ENCODE measurements at places on chromosomes 12 and 14.

DNA sequence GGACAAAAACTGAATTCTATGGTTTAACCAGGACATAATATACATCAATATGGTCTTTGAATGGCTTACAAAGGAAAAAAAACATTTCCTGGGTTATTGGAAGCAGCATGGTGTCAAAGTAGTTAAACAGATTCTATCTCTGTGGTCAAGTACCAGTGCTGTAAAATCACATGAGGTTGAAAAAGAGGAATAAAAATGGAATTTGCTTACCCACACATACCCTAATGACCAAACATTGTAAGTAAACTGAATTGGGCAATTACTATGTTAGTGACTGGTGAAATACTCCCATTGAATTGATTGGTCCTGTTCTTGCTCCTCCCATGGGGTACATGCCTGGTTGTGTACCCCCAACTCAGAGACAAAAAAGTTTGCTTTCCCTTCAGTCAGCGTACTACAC, 19.6 kb downstream of the IFNG start:
- no peak overlapping the region for H3K27ac ChIP-seq
- no peak for DNase-seq
- no peaks in the 10 kb centered on the region for H3K27me3 ChIP-seq
- no peaks in the 10 kb centered on the region for H3K36me3 ChIP-seq
- no peak overlapping the region for H3K4me3 ChIP-seq

DNA sequence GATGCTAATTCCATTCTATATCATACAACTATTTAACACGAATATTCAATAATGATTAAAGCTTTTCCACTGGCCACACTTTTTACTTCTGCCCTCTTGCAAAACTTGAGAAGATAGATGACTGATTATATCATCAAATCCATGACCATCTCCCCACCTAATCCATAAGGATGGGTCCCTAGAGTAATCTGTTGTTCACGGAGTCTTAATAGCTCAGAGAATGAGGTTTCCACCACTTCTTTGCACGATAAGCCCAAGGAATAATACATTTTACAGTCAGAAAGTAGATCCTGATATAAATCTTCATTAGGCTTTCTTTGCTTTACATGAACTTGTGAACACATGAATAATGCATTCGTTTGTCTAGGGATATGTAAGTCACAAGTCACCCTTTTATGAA, 527.2 kb downstream of the GALC start:
- H3K4me1 ChIP-seq = no peaks in the 10 kb centered on the region
- no peak for DNase-seq
- H3K36me3 ChIP-seq = no peaks in the 10 kb centered on the region
- H3K4me3 ChIP-seq = no peak overlapping the region

- H3K4me1 ChIP-seq = no peaks in the 10 kb centered on the region
- H3K36me3 ChIP-seq = no peaks in the 10 kb centered on the region
- no peak for DNase-seq
- H3K4me3 ChIP-seq = no peak overlapping the region
- no peak overlapping the region for H3K27ac ChIP-seq
- H3K27me3 ChIP-seq = no peaks in the 10 kb centered on the region
Measured at GRCh38 chr12:120733574-120733973, 7.9 kb downstream of the ACADS start.

- H3K4me3 ChIP-seq = no peak overlapping the region
- H3K27me3 ChIP-seq = no peaks in the 10 kb centered on the region
- peaks cover 6% of the 10 kb centered on the region for H3K4me1 ChIP-seq
- no peak overlapping the region for H3K27ac ChIP-seq
- H3K36me3 ChIP-seq = no peaks in the 10 kb centered on the region
Measured at GRCh38 chr12:94832105-94832504, 171.4 kb downstream of the NDUFA12 start.

DNA sequence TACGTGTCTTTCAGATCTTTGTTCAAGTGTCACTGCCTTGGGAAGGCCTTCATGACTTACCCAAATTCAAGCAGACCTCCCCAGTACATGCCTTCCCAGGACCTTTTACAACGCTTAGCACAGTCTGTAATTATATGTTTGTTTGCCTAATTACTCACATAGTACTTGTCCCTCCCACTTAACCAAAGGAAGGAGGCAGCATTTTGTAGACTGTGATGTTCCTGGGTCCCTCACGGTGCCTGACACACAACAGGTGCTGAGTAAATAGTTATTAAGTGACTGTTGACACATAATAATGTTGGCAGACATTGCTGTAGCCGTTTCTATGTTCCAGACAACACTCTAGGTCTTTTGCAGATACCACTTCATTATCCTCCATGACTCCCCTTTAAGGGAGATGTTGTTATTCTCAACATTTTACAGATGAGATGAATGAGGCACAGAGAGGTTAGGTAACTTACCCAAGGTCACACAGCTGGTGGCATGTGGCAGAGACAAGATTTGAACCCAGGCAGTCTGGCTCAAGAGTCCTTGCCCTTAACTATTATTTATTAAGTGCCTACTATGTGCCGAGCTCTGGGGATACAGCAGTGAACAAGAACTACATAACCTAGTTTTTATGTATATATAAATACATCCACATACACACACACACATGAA, 130.7 kb downstream of the PHETA1 start:
- H3K4me1 ChIP-seq = no peaks in the 10 kb centered on the region
- H3K27me3 ChIP-seq = no peaks in the 10 kb centered on the region
- no peak overlapping the region for H3K27ac ChIP-seq
- no peaks in the 10 kb centered on the region for H3K36me3 ChIP-seq
- H3K4me3 ChIP-seq = no peak overlapping the region
- DNase-seq = no peak

DNA sequence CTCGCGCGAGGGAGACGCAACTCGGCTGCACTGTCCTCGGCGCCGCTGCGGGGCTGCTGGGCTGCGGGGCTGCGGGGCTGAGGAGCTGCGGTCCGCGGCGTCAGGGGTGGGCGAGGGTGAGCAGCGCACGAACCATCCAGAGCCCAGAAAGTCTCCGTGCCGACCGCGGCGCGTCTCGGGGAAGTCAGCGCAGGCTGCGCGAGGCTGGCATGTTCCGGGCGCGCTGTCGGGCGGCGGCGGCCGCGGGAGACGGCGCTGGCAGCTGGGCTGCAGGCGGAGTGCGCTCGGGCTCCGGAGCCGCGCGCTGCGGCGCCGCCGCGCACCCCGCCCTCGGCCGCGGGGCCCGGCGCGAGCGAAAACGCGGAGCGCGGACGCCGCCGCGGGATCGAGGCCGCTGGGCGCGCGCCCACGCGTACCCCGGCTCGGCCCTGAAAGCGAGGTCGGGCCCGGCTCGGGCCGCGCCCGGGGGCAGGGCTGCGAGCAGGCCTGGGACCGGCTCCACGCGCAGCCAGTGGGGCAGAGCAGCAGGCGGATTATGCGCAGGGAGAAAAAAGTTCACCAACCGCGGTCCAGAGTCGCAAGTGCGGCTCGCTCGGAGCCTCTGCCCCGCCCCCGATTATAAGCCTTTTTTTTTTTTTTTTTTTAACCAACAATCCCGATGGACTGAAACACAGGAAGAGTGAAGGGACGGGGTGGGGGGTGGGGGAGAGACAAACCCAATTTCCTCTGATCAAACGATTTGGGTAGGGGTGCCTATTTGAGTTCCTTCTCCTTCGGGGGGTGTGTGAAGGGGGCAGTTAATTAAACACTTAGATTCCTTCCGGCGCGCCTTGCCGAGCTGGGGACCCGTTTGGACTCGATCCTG, at the start of gene PRICKLE1:
Gene PRICKLE1 (minus strand): TSS at position 282 of the 865 bp plus-strand sequence. CDS start 117,230 bp downstream, outside the sequence.
- no peak within 1 kb of the TSS for H3K27ac ChIP-seq
- no peaks in the 10 kb centered on the region for H3K36me3 ChIP-seq
- DNase-seq = no peak
- H3K4me3 ChIP-seq = no peak within 1 kb of the TSS

- H3K4me1 ChIP-seq = no peaks in the 10 kb centered on the region
- H3K36me3 ChIP-seq = peaks cover 14% of the 10 kb centered on the region
- H3K27me3 ChIP-seq = no peaks in the 10 kb centered on the region
- no peak overlapping the region for H3K27ac ChIP-seq
Measured at GRCh38 chr12:122356192-122356635, 66.3 kb downstream of the CLIP1 start.

- H3K36me3 ChIP-seq = peaks cover 27% of the 10 kb centered on the region
- peaks cover 83% of the 10 kb centered on the region for H3K4me1 ChIP-seq
- H3K27me3 ChIP-seq = no peaks in the 10 kb centered on the region
- peak overlapping the region; percentile 85 for H3K27ac ChIP-seq
Measured at GRCh38 chr12:57476993-57477709, 2.5 kb downstream of the ARHGAP9 start.

GRCh38 chr14:105126981-105127329, 41.6 kb downstream of the JAG2 start:
- DNase-seq = no peak
- H3K4me3 ChIP-seq = no peak overlapping the region
- H3K27ac ChIP-seq = no peak overlapping the region
- no peaks in the 10 kb centered on the region for H3K27me3 ChIP-seq
- no peaks in the 10 kb centered on the region for H3K4me1 ChIP-seq
- H3K36me3 ChIP-seq = no peaks in the 10 kb centered on the region

GRCh38 chr12:85329913-85330312, 49.9 kb downstream of the ALX1 start:
- H3K4me1 ChIP-seq = no peaks in the 10 kb centered on the region
- H3K27ac ChIP-seq = no peak overlapping the region
- H3K4me3 ChIP-seq = no peak overlapping the region

DNA sequence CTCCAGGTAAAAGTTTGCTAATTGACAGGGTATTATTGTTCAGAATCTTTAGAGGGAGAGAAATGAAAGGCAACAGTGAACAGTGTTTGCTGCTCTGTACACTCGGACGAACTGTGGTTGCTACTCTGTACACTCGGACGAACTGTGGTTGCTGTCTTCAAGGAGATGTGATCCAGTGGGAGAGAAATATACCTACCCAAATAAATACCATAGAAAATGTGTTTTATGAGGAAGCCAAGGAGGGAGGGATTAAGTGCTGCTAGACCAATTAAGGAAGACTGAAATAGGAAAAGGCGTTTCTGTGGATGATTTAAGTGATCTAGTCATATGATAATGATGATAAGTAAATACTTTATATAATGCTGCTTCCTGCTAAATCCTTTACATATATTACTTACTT, 2.7 kb downstream of the STK38L start:
- no peak overlapping the region for H3K27ac ChIP-seq
- H3K4me3 ChIP-seq = no peak overlapping the region
- no peak for DNase-seq
- H3K27me3 ChIP-seq = no peaks in the 10 kb centered on the region

DNA sequence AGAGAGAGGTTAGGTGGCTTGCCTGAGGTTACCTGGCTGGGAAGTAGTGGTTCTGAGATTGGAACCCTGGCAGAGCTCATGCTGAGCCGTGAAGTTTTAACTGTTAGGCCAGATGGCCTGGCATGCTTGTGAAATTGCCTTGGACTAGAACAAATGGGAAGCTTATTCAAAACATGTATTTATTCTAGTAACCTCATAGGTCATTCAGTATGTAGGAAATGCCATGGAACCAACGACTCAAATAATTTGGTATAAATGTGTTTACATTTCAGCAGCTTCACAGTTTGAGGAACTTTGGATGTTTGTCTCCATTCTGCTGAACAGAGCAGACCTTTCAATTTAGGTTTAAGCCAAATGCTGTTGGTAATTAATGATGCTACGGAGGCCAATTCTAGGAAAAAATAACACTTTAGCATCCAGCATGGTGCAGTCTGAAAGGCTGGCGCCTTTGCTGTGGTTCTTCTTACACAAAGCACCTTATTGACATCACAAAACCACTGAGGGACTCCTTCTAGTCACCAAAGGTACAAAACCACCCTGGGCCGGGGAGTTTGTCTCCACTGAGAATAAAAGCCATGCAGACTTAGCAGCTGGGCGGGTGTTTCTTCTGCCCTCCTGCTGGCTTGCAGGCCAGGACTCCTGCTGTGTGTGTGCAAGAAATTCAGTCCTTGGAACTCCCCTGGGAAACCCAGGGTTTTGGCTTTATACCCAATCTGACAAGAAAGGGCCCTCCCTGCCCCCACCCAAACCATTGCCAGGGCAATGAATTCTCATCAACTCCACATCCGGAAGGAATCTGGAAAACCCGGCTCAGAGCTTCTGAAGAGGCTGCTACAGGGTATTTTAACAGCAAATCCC, 64.2 kb downstream of the ELK3 start:
- peak; percentile 40 for DNase-seq
- peaks cover 12% of the 10 kb centered on the region for H3K36me3 ChIP-seq
- H3K4me3 ChIP-seq = no peak overlapping the region
- H3K4me1 ChIP-seq = peaks cover 13% of the 10 kb centered on the region

GRCh38 chr12:74891083-74891668, 318.5 kb downstream of the KCNC2 start:
- H3K27me3 ChIP-seq = no peaks in the 10 kb centered on the region
- DNase-seq = no peak
- H3K4me1 ChIP-seq = no peaks in the 10 kb centered on the region
- H3K4me3 ChIP-seq = no peak overlapping the region
- no peaks in the 10 kb centered on the region for H3K36me3 ChIP-seq

- peaks cover 6% of the 10 kb centered on the region for H3K4me1 ChIP-seq
- H3K4me3 ChIP-seq = no peak overlapping the region
- H3K36me3 ChIP-seq = no peaks in the 10 kb centered on the region
- DNase-seq = no peak
- H3K27me3 ChIP-seq = no peaks in the 10 kb centered on the region
Measured at GRCh38 chr12:92933606-92934005, 4.5 kb upstream of the EEA1 start.

- no peaks in the 10 kb centered on the region for H3K36me3 ChIP-seq
- no peak overlapping the region for H3K4me3 ChIP-seq
- H3K27me3 ChIP-seq = no peaks in the 10 kb centered on the region
- no peak overlapping the region for H3K27ac ChIP-seq
- no peak for DNase-seq
Measured at GRCh38 chr14:73778736-73779135, 64.6 kb upstream of the PNMA1 start.

GRCh38 chr12:18320036-18320617, 58.8 kb downstream of the PIK3C2G start:
- H3K4me1 ChIP-seq = no peaks in the 10 kb centered on the region
- no peak for DNase-seq
- H3K27ac ChIP-seq = no peak overlapping the region
- no peaks in the 10 kb centered on the region for H3K36me3 ChIP-seq
- no peak overlapping the region for H3K4me3 ChIP-seq

- H3K4me1 ChIP-seq = peaks cover 39% of the 10 kb centered on the region
- no peak overlapping the region for H3K27ac ChIP-seq
- no peaks in the 10 kb centered on the region for H3K36me3 ChIP-seq
- H3K27me3 ChIP-seq = peaks cover 28% of the 10 kb centered on the region
- no peak for DNase-seq
Measured at GRCh38 chr14:74571901-74572725, 39.9 kb downstream of the LTBP2 start.

- H3K36me3 ChIP-seq = no peaks in the 10 kb centered on the region
- H3K4me3 ChIP-seq = no peak overlapping the region
- no peaks in the 10 kb centered on the region for H3K27me3 ChIP-seq
- H3K27ac ChIP-seq = no peak overlapping the region
- DNase-seq = no peak
Measured at GRCh38 chr12:119176267-119177055, 2.3 kb upstream of the HSPB8 start.

All from CD8-positive, alpha-beta memory T cell (primary cell).